A549 treated with RU486 at 1 μM for 4 hours (cell line): ENCODE measurements at places on chromosomes 4 and X. TPM values are rescaled to one million over a fixed set of nuclear protein-coding genes. Genes with fewer than 3 reads are reported as not detected.

The RHOH gene
- 0.07 to 0.26 TPM (median 0.15 TPM) in 3 of 5 replicates, not detected in the others for total RNA-seq

The TEX13D gene
- not detected in 5 replicates for total RNA-seq

The USP17L24 gene
- not detected in 5 replicates for total RNA-seq

The INTU gene
- 1.0 to 2.3 TPM (median 1.3 TPM) in 5 replicates for total RNA-seq

The MAGEE2 gene
- total RNA-seq, result not detected in 5 replicates

The PDGFC gene
- total RNA-seq, result 2.5 to 5.1 TPM (median 2.9 TPM) in 5 replicates

The ATP2B3 gene
- 0.06 to 0.15 TPM (median 0.10 TPM) in 4 of 5 replicates, not detected in the other for total RNA-seq

The EOLA2 gene
- total RNA-seq, result 56.4 to 64.9 TPM (median 59.2 TPM) in 5 replicates

The NXF2B gene
- not detected in 5 replicates for total RNA-seq

The AWAT2 gene
- total RNA-seq, result not detected in 5 replicates

The TRO gene
- total RNA-seq, result 0.46 to 0.89 TPM (median 0.58 TPM) in 5 replicates

The ANK2 gene
- 0.58 to 1.6 TPM (median 0.70 TPM) in 5 replicates for total RNA-seq

The PARM1 gene
- total RNA-seq, result 0.62 to 0.77 TPM (median 0.65 TPM) in 5 replicates

The EDA2R gene
- 10.5 to 14.2 TPM (median 13.2 TPM) in 5 replicates for total RNA-seq

The FOXO4 gene
- 0.87 to 2.2 TPM (median 1.3 TPM) in 5 replicates for total RNA-seq

The CXCL8 gene
- 8.0 to 17.8 TPM (median 13.6 TPM) in 5 replicates for total RNA-seq

The TNIP3 gene
- 0.22 to 0.68 TPM (median 0.32 TPM) in 5 replicates for total RNA-seq

The NR3C2 gene
- total RNA-seq, result 0.05 TPM in 1 of 5 replicates, not detected in the others

The KANTR gene
- total RNA-seq, result 0.92 to 1.6 TPM (median 1.3 TPM) in 5 replicates

The NSG1 gene
- total RNA-seq, result 0.88 to 1.5 TPM (median 1.2 TPM) in 5 replicates

The PCDH7 gene
- total RNA-seq, result 0.03 to 0.22 TPM (median 0.10 TPM) in 5 replicates

The SMC1A gene
- total RNA-seq, result 48.4 to 54.3 TPM (median 52.8 TPM) in 5 replicates

The GAGE12E gene
- total RNA-seq, result not detected in 5 replicates

The DDX53 gene
- total RNA-seq, result not detected in 5 replicates

The NXF2 gene
- not detected in 5 replicates for total RNA-seq

The F9 gene
- total RNA-seq, result not detected in 5 replicates

The SPON2 gene
- total RNA-seq, result 0.20 to 0.58 TPM (median 0.26 TPM) in 5 replicates

The ARR3 gene
- total RNA-seq, result not detected in 5 replicates

The SEPTIN6 gene
- total RNA-seq, result 9.3 to 11.8 TPM (median 10.5 TPM) in 5 replicates

The NUDT10 gene
- total RNA-seq, result 0.31 to 0.62 TPM (median 0.40 TPM) in 5 replicates

The FGF13 gene
- total RNA-seq, result not detected in 5 replicates

The LUZP4 gene
- total RNA-seq, result 0.08 TPM in 1 of 5 replicates, not detected in the others

The SLC9B1 gene
- total RNA-seq, result 0.10 TPM in 1 of 5 replicates, not detected in the others

The REPS2 gene
- 0.32 to 0.80 TPM (median 0.56 TPM) in 5 replicates for total RNA-seq

The AMTN gene
- total RNA-seq, result 0.13 TPM in 1 of 5 replicates, not detected in the others

The ARL9 gene
- not detected in 5 replicates for total RNA-seq

The CYSLTR1 gene
- total RNA-seq, result not detected in 5 replicates

The HSFX1 gene
- total RNA-seq, result 0.14 to 0.40 TPM (median 0.34 TPM) in 5 replicates

The RASL11B gene
- 0.07 to 0.24 TPM (median 0.13 TPM) in 4 of 5 replicates, not detected in the other for total RNA-seq

The USP53 gene
- total RNA-seq, result 4.1 to 11.9 TPM (median 10.0 TPM) in 5 replicates

The HPGD gene
- total RNA-seq, result 43.8 to 58.1 TPM (median 51.3 TPM) in 5 replicates

The PNMA6F gene
- total RNA-seq, result not detected in 5 replicates

The ATP6AP2 gene
- 124 to 154 TPM (median 137 TPM) in 5 replicates for total RNA-seq

The MAP7D3 gene
- 11.4 to 17.0 TPM (median 13.1 TPM) in 5 replicates for total RNA-seq

The NIPAL1 gene
- 0.32 to 0.94 TPM (median 0.74 TPM) in 5 replicates for total RNA-seq

The RHOXF2 gene
- not detected in 5 replicates for total RNA-seq

The SLC10A6 gene
- not detected in 5 replicates for total RNA-seq

The KLF8 gene
- total RNA-seq, result 0.08 TPM in 2 of 5 replicates, not detected in the others

The AFM gene
- not detected in 5 replicates for total RNA-seq

The POLR2B gene
- 55.7 to 80.6 TPM (median 65.9 TPM) in 5 replicates for total RNA-seq

The TMSB15A gene
- total RNA-seq, result 0.47 to 1.1 TPM (median 0.97 TPM) in 4 of 5 replicates, not detected in the other

The COL25A1 gene
- not detected in 5 replicates for total RNA-seq

The F8A2 gene
- total RNA-seq, result not detected in 5 replicates

The CXXC4 gene
- total RNA-seq, result 0.02 TPM in 2 of 5 replicates, not detected in the others

The MMGT1 gene
- 5.6 to 18.4 TPM (median 16.8 TPM) in 5 replicates for total RNA-seq

The SSX3 gene
- total RNA-seq, result not detected in 5 replicates

The ZNF182 gene
- 2.3 to 4.0 TPM (median 3.4 TPM) in 5 replicates for total RNA-seq

The ACOT9 gene
- 93.2 to 104 TPM (median 97.6 TPM) in 5 replicates for total RNA-seq

The MAGEB10 gene
- total RNA-seq, result not detected in 5 replicates
